ENCODE measurements at places on chromosomes 4 and X.

DNA sequence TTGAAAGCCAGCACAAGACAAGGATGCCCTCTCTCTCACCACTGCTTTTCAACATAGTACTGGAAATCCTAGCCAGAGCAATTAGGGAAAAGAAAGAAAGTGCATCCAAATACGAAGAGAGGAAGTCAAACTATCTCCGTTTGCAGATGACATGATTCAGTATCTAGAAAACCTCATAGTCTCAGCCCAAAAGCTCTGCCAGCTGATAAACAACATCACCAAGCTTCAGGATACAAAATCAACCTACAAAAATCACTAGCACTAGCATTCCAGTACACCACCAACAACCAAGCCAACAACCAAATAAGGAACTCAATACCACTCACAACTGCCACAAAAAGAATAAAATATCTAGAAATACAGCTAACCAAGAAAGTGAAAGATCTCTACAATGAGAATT lies 38.6 kb downstream of the COX7B2 start:
- DNase-seq: no peak

DNA sequence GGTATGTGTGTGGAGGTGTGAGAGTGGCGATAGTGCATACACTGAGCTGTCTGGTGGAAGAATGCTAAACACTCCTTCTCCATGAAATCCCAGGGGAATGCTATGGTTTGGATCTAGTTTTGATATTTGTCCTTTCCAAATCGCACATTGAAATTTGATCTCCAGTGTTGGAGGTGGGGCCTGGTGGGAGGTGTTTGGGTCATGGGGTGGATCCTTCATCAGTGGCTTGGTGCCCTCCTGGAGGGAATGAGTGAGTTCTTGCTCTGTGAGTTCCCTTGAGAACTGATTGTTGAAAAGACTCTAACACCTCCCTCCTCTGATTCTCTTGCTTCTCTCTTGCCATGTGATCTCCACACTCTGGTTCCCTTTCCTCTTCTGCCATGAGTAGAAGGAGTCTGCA lies 114.1 kb upstream of the HHIP start:
- no peak for DNase-seq

DNA sequence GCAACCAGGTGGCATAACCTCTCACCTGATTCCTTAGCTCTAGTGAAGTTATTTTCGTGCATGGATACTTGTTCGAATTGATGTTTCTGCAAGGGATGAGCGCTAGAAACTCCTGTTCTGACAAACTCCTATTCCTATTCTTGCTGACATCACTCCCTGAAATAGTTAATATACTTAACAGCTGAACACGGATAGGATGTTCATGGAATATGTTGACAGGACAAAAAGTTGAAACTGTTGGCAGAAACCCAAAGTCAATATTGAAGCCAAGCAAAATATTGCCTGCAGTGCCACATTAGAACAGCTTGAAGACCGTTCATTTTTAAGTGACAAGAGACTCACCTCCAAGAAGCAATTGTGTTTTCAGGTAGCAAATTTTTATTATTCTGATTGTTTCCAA lies at the start of gene KLKB1:
Gene KLKB1 (plus strand): TSS at position 287 of the 400 bp plus-strand sequence. CDS start 689 bp downstream, outside the sequence.
- DNase-seq: peak; percentile 67

- no peak for DNase-seq
Measured at GRCh38 chr4:79820427-79820826, 252.6 kb downstream of the ANTXR2 start.

- no peak for DNase-seq
Measured at GRCh38 chr4:107166181-107166580, 130.1 kb upstream of the DKK2 start.

- no peak for DNase-seq
Measured at GRCh38 chrX:117895418-117895817, 221.2 kb downstream of the KLHL13 start.

DNA sequence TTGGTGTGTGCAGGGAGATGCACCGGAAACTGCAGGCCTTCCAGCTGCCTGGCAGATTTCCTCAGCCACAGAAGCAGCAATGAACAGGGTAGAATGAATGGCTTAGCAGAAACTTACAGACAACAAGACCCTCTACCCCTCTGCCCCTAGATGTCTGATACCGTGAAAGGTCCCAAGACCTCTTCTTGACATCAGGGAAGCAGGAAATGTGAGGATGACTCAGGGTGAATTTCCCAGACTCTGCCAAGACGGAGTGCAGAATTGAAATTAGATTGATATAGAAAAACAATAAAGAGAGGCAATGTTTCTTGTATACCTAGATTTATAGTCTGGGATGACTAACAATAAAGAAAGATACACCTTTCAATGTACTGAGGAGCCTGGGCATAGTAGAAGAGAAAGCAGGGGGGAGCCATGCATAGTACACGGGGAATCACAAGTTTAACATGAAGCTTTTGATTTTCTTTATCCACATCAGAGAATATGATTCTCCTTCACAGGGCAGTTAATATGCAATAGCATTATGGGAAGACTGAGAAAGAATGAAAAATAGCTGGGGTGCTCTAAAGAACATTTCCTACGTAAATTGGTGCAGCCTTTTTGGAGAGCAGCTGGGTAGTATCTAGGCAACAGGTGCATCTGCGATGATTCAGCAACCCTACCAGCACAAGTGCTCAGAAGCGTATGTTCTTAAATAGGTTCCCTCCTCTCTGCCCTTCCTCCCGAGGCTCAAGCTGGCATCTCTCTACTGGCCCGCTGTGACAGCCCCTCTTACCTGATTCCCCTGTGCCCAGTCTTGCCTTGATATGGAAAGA lies 18.3 kb upstream of the CXCR3 start:
- peak; percentile 24 for DNase-seq

Data from NCI-H1105 treated with DMSO at 0.1 percent for 48 hours (cell line).